ENCODE measurements at places on chromosomes 5 and 9. TPM values are rescaled to one million over a fixed set of nuclear protein-coding genes. Genes with fewer than 3 reads are reported as not detected.

SOX30 gene
- total RNA-seq, result not detected

CCDC171 gene
- 0.58 TPM for total RNA-seq

PRR16 gene
- 1.2 TPM for total RNA-seq

SOHLH1 gene
- not detected for total RNA-seq

SPATA31C1 gene
- total RNA-seq, result not detected

TMC1 gene
- total RNA-seq, result 0.82 TPM

KLHL3 gene
- total RNA-seq, result 3.3 TPM

Measured in glomerular endothelial cell (primary cell).